MM.1S (cell line): ENCODE measurements at places on chromosomes 1 and 21.

- no peak for DNase-seq
Measured at GRCh38 chr1:97920276-97920831, 480 bp downstream of the DPYD start.

DNA sequence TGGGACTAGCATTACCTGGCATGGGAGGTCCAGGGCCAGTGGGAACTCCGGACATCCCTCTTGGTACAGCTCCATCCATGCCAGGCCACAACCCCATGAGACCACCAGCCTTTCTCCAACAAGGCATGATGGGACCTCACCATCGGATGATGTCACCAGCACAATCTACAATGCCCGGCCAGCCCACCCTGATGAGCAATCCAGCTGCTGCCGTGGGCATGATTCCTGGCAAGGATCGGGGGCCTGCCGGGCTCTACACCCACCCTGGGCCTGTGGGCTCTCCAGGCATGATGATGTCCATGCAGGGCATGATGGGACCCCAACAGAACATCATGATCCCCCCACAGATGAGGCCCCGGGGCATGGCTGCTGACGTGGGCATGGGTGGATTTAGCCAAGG lies 45.8 kb downstream of the ACP6 start:
- no peak for DNase-seq

DNA sequence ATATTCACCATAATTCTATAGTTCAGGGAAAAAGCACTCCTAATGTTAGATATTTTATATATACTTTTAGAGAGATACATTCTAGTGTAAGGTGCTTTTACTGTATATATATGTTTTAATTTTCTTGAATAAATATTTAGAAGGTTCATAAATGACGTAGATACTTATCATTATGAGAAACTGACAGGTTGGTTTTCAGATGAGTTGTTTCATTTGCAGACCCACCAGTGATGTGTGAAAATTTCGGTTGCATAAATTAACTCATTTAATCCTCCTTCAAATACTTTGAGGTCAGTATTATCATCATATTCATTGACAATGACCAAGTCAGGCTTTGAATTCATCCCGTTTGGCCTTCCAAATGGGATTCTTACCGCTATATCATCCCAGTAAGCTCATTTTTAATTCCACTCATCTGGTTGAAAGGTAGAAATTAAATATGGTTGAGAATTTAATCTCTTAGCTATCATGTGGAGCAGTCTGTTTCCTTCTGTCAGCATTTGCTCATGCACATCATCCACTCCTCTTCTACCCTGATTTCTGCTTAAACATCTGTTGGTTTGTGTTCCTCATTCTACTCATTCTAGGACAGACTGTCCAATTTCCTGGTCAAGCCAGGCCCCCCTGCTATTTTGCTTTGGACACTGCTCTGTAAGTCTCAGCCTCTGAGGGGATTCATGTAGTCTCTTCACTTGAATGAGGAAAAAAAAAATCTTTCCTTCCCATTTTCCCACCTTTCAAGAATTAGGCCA lies 1156.6 kb downstream of the PLA2G4A start:
- no peak for DNase-seq

- peak; percentile 98 for DNase-seq
Measured at GRCh38 chr1:201019321-201019977, 4.1 kb downstream of the KIF21B start.

DNA sequence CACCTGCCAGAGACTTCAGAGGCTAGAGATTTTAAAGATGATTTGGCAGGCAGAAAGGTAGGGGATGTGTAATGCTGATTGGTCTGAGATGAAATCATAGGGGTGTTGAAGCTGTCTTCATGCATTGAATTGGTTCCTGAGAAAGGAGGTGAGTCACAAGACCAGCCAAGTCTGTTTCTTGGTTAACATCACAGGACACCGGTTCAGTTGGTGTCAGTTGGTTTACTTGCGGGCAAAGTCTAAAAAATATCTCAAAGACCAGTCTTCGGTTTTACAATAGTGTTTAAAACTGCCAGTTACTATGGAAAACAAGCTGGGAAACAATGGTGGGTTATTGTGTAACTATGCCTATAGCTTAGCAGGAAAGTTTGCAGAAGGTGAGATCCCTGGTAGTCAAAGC lies 305.9 kb downstream of the BARHL2 start:
- no peak for DNase-seq

DNA sequence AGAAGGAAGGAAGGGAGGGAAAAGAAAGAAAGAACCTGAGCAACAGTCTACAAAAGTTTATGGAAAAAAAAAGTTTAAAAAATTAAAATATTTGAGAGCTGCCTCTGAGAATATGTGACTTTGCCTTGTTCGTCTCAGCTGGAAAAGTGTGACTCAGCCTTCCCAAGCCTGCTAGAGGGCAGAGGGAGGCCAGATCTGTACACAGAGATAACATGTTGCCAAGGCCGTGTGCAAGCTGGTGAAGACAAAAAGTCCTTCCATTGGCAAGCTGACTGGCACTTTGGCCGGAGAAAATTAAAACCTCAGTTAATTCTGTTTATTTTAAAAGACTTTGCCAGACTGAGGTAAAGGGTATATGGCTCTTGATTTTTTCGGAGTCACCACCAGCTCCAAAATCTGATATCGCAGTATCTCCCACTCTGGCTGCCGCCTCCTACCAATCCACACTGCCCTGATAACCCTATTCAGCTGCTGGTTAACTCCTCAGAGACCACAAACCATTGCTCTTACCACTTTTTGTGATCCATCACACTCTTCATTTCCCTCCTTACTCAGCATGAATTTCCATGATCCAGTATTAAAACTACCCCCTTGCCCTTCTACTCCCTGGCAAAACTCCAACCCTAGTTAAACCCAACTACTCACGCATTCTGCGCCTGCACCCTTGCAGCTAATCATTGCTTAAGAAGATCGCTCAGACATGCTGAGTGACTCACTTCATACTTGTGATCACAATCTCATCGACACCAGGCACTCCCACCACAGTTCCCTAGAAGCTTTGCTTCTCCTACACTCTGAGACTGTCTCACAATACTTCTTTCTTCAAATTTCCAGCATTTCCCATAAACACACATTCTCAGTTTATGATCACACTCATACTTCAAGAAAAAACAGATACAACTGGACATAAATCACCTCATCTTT lies 5.7 kb upstream of the PPP1R15B start:
- DNase-seq, result no peak
